Epithelial cell of prostate (primary cell): ENCODE measurements at places on chromosomes 12 and 14.

DNA sequence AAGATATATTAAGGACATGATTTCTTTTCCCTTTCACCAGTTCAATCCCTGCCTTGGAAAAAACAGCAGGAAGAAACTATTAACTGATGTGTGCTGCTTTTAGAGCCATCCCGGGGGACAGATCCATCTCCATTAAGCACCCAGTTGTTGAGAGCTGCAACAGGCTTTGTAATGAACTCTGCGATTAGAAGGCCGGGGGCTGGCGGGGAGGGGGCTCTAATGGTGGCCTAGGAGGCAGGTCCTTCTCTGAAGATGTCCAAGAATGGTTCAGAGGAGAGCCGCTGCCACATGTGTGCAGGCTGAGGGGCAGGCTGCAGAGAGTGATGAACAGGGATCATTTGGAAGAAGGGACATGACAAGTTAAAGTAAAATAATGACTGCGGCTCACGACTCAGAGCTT, 67.8 kb downstream of the GALNT8 start:
- no peak for DNase-seq

DNA sequence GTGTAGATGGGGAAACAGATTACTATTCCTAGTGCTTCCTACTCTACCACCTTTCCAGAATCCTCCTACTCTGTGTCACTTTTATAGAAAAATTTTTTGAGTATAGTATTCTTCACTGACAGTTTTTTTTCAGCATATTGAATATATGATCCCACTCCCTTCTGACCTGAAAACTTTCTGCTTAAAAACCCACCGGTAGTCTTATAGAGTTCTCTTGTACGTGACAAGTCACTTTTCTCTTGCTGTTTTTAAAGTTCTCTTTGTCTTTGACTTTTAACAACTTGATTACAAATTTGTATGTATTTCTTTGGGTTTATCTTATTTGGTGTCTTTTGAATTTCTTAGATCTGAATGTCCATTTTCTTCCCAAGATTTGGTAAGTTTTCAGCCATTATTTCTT, 133.6 kb upstream of the SLC38A2 start:
- DNase-seq = no peak

GRCh38 chr12:119592232-119592631, 1.3 kb upstream of the TMEM233 start:
- no peak for DNase-seq

- DNase-seq = no peak
These were observed 18.3 kb upstream of the PLEKHH1 start for GRCh38 chr14:67514650-67515385.

GRCh38 chr14:73272393-73272792, 35.1 kb downstream of the PAPLN start:
- DNase-seq = no peak

GRCh38 chr12:111032591-111032919, 112.2 kb upstream of the MYL2 start:
- DNase-seq = no peak

DNA sequence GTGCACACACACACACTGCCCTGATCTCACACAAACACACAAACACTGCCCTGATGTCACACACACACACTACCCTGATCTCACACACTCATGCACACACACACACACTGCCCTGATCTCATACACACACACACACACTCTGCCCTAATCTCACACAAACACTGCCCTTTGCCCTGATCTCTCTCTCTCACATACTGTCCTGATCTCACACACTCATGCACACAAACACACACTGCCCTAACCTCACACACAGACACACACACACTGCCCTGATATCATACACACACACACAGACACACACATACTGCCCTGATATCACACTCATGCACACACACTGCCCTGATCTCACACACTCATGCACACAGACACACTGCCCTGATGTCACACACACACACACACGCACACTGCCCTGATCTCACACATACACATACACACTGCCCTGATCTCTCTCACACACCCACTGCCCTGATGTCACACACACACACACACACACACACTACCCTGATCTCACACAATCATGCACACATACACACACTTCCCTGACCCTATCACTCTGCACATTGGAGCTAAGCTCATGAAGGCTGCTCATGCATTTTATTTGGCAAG, 97.6 kb upstream of the DIO3 start:
- no peak for DNase-seq

GRCh38 chr12:62191491-62192179, 68.6 kb upstream of the USP15 start:
- DNase-seq = no peak

- DNase-seq = no peak
These were observed 213.1 kb downstream of the CHST11 start for GRCh38 chr12:104669851-104670337.

DNA sequence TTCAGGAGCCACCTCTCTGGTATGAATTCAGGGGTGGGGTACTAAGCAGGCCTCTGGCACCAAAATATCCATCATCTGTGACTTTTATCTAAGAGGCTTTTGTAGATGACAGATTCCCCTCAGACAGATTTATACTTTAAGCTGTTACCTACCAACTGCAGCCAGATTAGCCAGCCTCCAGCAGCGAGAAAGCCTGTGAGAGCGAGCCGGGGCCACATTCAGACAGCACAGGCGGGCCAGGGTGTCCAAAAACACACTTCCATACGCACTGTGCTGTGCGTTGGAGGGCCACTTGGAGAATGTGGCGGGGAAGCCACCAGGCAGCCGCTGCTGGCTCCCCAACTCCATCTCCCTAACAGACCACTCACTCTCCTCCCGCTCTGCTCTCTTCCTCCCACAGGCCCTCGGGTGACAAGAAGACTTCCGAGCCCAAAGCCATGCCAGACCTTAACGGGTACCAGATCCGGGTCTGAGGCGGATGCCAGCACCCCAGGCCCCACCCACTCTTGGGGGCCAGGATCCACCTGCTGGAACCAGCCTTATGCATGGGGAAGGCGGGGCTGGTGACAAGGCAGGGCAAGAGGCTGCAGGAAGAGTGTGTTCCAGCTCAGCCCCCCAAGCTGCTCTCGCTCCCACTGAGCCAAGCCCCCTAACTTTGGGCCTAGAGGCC, 17.4 kb downstream of the VASH1 start:
- DNase-seq = no peak

DNA sequence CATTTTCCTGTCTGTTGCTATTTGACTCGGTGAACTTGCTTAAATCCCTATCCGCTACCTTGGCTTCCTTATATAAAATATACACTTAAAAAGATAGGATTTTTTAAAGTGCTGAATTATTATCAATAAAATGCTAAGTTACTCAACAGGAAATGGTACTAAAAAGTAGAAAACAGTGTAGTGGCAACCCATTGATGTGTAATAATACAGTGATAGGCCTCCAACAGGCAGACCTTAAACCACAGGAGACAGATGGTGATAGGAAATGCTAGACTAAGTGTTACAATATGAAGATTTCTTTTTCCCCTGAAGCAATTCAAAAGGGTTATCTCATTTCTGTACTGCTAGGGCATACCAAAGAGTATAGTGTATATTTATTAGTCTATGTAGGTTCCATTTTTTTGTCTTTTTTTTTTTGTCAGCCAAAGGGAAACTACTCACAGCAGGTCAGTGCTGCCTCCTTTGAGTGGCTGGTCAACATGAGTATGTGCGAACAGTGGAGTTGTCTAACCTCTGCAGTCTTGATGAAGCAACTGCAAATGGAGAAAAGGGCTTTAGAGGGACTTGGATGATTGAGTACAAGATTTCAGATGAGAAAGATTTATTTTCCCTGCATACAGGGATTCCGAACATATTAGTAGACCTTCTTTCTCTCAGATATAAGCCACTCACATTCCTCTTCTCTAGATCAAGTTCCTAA, 183.8 kb downstream of the ACSS3 start:
- no peak for DNase-seq
